Stimulated activated CD8-positive, alpha-beta memory T cell treated with anti-CD3 and anti-CD28 coated beads, Interleukin-4, amount 100 ng/mL, for 48 hours (primary cell): ENCODE measurements at places on chromosomes 2 and 18.

DNA sequence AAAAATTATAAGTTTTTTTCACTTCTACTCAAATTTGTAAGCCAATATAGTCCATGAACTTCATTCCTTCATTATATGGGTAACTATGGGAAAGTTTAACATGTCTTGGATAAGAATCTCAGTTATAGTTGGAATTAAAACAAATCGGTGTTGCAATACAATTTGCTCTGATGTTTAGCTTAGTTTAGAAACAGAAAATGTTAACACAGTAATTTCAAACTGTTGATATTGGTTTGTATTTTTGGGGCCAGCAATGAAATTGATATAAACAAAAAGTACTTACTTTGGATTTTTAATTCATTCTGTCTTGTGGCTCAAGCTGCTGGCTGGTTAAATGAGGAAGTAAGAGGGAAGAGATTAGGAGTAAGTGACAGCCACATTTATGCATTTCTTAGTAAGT, 368.5 kb upstream of the NT5C1B start:
- no peak for DNase-seq

DNA sequence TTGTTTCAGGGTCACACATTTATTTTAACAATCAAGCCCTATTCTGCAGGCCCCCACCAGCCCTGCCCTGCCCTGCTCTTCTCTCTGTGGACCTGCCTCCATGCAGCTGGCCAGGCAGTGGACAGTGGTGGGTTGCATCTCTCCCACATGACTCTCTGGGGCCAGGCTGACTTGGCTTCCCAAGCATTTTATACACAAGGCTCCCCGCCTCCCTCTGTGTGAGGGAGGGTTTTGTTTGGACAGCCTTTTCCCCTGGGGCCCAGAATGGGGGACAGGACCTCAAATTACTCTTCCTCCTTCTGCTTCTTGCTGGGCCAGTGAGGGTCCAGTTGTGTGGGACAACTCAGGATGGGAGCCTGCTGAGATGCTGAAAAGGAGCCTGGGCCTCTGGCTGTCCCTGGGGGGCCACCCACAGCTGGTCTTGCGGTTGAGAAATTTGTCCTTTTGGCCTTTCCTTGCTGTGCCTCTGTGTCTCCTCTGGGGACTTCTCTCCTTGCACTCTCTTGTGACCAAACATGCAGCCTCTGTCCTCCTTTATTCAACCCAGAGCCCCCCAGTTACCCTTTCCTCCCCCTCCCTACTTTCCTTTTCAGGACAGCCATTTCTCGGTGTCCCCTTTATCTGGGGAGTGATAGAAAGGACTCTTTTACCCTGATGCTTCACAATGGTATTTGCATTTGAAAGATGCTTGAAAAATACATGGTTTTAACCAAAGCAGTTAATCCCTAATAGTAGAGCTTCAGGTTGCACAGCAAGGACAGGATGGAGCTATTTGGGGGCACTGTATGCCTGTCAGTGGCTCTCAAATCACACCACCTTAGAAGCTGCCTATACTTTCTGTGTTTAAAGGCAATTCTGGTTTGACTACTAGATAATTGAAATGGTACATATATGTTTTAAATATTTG, 151.1 kb downstream of the FHOD3 start:
- DNase-seq = no peak

DNA sequence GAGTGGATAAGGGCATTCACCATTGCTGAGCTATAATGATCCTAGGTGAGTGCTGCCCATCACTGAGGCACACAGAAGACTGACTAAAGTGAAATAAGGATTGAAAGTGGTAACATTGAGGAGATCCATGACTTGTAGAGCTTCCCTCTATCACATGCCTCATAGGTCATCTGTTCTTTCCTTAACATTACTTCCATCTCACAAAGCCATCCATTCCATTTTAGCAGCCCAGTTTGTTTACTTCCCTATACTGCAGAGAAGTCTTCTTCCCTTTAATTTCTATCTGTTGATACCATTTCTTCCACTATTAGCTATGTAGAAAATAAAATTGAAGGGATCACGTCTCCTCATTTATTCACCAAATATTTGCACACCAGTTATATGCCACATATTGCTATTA, 32.1 kb downstream of the ME2 start:
- no peak for DNase-seq

GRCh38 chr2:69382547-69382946, 4.5 kb downstream of the GFPT1 start:
- DNase-seq = no peak

GRCh38 chr2:20062615-20063545, 11.5 kb upstream of the LAPTM4A start:
- DNase-seq = peak; percentile 37

- no peak for DNase-seq
These were observed 819.3 kb upstream of the LRATD1 start for GRCh38 chr2:13813236-13813635.

GRCh38 chr2:104502901-104503300, 351.0 kb upstream of the POU3F3 start:
- DNase-seq = no peak

DNA sequence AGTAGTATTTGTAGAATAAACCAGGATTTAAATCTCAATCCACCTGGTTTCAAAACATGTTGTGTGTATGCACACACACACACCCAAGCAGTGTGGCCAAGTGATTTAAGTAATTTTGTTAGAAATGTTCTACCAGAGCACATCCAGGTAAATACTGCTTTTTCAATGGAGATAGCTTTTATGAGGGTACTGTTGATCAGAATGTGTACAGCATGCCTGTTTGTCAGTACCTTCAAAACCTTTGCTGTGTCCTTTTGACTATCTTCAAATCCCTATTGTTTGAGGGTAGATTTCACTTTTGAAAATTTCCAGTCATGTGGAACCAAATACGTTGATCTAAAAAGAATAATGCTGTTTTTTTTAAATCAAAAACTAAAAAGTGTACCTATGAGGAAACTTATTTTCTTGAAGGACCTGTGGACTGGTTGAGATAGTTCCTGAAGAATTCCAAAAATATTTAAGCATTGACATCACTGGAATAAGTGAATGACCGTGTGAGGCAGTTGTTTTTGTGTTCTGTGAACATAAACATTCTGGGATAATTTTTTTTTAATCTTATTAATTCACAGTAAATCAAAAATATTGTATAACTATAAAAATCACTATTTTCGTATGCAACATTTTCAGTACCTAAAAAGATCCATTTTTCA, 70.9 kb downstream of the PTRHD1 start:
- DNase-seq = no peak

DNA sequence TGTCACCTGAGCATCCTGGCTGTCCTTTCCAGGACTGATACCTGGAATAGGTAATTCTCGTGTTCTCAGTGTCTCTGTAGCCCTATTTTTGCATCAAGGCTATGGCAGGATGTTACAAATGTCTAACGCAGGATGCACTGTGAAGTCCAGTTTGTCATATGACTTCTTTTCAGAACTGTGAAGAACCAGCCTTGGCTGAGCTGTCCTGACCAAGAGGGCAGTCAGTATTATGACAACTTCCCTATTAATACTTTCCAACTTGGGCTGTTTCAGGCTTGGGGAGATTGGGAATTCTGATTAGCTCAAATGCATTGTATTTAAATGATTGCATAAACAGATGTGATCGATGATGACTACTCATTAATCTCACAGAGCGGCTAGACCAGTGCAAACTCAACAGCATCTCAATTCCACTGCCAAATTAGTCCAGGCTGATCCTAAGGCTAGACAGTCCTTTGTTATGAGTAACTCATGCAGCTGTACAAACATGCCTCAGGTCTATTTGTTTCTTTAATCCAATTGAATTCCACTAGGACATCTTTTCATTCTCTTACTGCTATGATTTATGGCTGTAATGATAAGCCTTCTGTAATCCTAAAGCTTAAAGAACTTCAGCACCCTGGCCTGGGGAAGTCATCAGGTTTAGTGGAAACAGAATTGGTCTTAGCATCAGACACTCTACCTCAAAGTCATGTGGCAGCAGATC, 331.6 kb downstream of the KCNS3 start:
- no peak for DNase-seq

GRCh38 chr2:97784953-97785352, 71.6 kb downstream of the ZAP70 start:
- DNase-seq = no peak

GRCh38 chr2:29749843-29750242, 171.5 kb downstream of the ALK start:
- no peak for DNase-seq

DNA sequence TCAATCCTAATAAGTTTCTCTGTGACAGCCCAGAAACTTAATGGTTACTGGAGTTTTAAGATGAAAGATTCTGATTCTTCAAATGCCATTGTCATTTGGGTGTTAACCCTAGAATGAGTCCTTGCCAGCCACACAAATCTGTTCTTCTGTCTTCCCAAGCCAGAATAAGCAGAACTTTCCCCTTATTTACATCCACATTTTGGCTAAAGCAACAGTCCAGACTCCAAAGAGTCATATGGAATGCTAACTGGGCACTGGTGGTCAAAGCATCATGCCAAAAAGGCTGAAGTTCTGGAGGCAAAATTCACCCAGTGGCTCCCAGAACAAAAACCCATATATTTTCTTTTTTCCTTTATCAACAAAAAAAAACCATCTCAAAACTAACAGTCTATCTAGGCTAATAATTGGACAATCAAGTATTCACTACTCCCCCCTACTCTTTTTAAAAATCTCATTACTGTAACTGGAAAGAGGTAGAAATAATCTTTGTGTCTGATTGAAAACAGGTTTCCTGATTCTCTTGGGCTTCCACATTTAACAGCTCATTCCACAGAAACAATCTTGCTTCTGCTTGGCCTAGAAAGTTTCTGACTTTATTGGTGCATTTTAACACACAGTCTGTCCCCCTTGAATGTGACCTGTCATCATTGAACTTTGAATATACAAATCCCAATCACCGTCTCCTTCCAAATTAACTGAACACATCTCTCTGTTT, 89.6 kb upstream of the SETBP1 start:
- DNase-seq = no peak

- no peak for DNase-seq
These were observed 18.4 kb upstream of the YES1 start for GRCh38 chr18:830315-830901.

- DNase-seq = no peak
These were observed 46.5 kb downstream of the NCK2 start for GRCh38 chr2:105791229-105791628.

DNA sequence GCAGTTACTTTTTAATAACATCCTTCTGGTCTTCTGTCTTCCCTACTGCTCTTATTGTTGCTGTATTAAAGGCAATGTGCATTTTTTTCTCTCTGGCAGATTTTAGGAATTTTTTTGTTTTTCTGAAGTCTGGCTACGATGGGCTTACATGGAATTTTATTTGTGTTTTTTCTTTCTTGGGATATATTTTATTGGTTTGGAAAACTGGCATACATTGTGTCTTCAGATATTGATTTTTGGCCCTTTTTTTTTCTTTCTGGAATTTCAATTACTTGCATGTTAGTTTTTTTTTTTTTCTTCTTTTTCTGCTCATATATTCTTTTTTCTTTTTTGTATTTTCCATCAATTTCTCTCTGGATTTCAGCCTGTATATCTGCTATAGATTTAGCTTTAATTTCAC, 442.1 kb upstream of the TRIB2 start:
- DNase-seq = no peak

GRCh38 chr2:198930170-198930569, 527.6 kb downstream of the SATB2 start:
- no peak for DNase-seq

GRCh38 chr18:67776929-67777328, 260.4 kb upstream of the DSEL start:
- no peak for DNase-seq

DNA sequence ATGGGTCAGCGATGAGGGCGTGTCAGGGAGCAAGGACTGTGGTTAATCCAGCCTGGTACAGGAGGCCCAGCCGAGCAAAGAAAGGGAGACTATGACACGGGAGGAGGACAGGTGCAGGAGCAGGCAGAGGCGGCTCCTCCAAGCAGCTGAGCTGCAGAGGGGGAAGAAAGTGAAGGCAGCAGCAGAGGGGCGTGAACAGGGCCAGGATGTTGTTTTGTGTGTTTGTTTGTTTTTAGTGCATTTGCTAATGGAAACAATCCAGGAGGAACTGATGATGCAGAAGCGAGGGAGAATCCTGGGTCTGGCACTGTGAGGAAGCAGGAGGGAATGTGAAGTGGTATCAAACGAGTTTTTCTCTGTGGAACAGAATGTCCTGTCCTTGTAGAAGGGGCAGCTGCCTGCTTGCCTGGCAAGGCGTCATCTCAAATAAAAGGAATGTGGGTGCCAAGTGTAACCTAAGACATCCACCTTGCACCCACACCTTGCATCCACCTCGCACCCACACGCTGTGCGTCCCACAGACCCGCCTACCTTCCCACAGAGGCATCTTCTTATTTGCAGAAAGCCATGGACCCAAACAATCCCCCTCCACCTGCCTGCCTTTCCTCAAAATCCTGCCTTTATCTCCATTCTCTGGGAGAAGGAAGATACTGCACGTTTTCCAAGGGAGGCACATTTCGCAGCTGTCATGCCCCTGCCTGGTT, 134.8 kb downstream of the SH3BP4 start:
- no peak for DNase-seq

- no peak for DNase-seq
These were observed 630.2 kb downstream of the ARHGAP15 start for GRCh38 chr2:143759455-143759854.

GRCh38 chr2:40658941-40659340, 207.1 kb upstream of the SLC8A1 start:
- no peak for DNase-seq

- DNase-seq = no peak
These were observed 18.5 kb upstream of the IL36G start for GRCh38 chr2:112959109-112959812.

- DNase-seq = no peak
These were observed 29.9 kb upstream of the IMPA2 start for GRCh38 chr18:11951390-11951851.

DNA sequence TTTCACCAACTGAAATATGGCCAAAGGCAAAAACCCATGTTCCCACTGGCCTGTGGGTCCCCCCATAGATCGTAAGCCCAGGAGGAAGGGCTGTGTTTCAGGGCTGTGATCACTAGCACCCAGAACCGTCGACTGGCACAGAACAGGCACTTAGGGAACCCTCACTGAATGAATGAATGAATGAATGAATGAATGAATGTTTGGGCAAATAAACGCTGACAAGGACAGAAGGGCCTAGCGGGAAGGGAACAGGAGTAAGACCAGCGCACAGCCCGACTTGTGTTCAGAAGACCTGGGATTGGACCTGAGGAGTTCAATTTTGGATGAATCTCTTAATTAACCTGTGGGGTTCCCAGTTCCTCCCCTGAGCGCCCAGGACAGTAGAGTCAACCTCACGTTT, 76.2 kb downstream of the TPO start:
- no peak for DNase-seq
